ENCODE measurements at places on chromosomes 5 and 9. TPM values are rescaled to one million over a fixed set of nuclear protein-coding genes. Genes with fewer than 3 reads are reported as not detected.

EIF4E1B gene
- not detected for polyA plus RNA-seq

DNA sequence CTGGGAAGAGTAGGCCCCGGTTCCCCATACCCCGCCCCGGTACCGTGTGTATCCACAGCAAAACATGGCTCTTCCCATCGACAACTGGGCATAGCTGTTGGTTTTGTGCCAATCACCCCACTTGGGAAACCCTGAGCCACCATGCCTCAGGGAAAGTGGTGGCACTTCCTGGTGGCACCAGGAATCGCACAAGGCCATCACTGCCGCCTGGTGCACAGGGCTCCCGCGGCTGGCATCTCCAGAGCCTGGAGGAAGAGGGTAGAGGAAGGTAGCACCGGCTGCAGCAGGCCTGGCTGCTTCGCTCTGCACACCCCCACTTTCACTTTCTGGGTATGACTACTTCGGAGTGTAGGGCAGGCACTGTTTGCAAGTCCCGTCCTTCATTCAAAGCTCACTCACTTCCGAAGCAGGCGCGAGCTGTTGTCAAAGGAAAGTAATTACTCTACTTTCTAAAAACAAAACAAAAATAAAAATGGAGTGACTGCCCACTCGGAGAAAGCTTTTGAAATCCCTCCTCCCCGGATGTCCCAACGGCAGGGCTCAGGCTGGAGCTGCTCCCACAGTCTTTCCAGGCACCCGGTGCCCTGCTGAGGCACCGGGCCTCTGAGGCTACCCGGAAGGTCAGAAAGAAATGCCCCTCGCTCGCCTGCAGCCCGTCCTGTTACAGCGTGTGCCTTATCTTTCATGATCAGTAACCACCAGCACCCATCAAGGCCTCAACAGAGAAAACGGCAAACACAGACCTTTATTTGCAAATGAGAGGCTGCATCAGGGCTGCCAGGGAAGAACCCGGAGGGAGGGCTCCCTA, 2.0 kb downstream of the BRD3 start:
- no peak for DNase-seq

SPINK6 gene
- polyA plus RNA-seq: not detected

TNFSF8 gene
- 0.30 TPM for polyA plus RNA-seq

DNA sequence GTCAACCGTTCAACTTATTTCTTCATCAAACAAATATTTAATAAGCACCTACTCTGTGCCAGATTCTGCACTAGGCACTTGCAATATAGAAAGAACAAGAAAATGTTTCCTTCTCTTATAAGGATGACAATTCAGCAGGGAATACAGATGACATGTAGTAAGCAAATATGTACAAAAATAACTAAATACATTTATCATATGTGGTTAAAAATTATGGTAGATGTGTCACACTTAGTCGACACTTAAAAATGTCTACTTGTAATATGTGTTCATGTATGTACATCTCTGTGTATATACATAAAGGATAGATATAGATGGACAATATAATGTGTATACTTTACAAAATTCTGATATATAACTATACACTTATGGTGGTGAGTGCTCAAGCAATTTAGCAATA, 417.0 kb upstream of the MEF2C start:
- no peak for DNase-seq

IL4 gene
- polyA plus RNA-seq: not detected

UTP15 gene
- polyA plus RNA-seq: 12.4 TPM

DNA sequence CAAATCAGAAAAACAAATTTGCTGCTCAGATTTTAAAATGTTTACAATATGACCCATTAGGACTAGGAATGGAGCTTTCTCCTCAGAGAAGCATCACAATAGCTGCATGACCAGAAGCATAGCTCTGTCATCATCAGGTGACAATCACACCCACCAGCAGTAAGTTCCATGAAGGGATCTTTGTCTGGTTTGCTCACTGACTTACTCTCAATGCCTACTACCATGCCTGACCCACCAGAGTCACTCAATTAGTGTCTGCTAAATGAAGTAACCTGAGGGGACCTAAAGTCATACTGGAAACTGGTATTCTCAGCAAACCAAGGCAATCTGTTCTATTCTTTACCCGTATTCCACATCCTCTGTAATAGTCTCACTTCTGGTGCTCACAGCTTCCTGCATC, 7.7 kb downstream of the ERMP1 start:
- DNase-seq: no peak

DNA sequence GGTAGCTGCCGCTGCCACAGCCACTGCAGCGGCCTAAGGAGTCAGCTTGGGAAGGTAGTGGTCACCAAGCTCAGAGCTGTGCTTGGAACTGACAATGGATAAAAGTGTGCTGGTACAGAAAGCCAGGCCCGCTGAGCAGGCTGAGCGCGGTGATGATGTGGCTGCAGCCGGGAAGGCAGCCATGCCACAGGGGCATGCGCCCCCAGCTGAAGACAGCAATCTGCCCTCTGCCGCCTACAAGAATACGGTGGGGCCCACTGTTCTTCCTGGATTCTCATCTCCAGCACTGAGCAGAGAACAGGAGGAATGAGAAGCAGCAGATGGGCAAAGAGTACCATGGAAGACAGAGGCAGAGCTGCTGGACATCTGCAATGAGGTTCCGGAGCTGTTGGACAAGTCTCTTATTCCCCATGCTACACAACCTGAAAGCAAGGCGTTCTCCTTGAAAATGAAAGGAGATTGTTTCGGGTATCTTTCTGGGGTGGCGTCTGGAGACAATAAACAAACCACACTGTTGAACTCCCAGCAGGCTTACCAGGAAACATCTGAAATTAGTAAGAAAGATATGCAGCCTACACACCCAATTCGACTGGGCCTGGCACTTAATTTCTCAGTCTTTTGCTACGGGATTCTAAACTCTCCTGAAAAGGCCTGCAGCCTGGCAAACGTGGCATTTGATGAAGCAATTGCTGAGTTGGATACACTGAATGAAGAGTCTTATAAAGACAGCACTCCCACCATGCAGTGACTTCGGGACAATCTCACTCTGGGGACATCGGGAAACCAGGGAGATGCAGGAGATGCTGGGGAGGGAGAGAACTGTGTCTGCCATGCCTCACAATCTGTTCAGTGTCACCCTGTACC, 22.8 kb upstream of the ANKRD18A start:
- no peak for DNase-seq

DNA sequence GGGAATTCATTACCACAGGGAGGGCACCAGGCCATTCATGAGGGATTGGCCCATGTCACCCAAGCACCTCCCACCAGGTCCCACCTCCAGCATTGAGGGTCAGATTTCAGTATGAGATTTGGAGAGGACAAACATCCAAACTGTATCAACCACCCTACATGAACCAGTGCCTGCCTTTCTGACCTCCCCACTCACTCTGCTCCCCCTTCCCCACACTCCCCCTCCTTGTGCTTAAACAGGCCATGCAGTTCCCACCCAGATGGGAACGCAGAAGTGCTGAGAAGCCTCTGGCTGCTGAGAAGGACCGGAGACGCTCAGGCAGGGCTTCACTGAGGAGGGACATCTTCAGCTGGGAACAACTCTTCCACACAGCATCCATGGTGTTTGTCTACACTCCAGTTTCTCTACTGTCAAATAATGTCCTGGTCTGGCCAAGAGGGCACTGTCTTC, 30.0 kb upstream of the ADAMTS2 start:
- DNase-seq: no peak

DNA sequence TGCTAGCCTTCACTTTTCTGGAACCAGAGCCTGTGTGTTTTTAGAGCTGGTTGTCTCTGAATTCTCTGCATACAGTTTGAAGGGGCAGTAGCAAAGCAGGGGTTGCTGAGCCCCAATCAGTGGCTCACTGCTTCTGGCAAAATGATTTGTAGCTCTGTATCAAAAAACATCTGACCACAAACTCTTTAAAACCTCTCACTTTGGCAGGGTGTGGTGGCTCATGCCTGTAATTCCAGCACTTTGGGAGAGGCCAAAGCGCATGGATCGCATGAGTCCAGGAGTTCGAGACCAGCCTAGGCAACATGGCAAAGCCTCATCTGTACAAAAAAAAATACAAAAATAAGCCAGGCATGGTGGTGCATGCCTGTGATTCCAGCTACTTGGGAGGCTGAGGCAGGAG, 28.3 kb upstream of the APC start:
- DNase-seq: no peak

DNA sequence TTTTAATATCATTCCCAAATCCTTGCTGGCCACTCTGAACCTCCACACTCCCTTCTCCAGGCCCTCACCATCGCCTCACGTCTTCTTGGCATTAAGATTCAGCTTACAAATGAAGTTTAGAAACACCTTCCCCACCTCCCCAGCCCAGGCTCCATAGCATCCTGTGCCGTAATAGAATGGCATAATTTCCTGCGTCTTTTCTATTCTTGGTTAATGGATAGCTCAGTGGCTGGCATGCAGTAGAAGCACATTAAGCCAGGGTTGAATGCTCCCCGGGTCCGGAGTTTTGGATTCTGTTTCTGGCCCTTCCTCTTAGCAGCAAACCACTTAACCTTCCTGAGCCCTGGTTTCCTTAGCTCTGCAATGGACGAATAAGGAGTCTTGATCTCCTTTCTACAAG, 13.8 kb downstream of the WWC1 start:
- no peak for DNase-seq

- no peak for DNase-seq
Measured at GRCh38 chr9:38214432-38214831, 145.4 kb upstream of the SHB start.

- DNase-seq: no peak
Measured at GRCh38 chr5:54732108-54732507, 214.5 kb downstream of the SNX18 start.

PCDHB2 gene
- 4.5 TPM for polyA plus RNA-seq

DNA sequence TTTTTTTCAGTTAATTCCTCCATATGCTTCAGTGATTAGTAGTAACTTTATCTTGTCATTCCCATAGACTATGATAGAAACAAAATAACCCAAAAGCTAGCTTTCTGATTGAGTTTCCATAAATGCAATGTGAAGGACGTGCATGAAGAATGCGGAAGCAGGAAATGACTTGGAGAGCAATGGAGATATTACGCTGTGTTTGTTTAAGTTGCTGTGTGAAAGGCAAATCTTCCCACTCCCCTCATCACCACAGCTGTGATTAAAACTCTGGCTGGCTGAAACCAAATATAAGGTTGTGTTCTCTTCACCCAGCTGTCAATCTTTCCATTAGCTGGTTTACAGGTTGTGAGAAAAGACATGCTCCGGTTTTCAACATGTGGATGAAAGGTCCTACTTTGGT, 83.9 kb downstream of the NR2F1-AS1 start:
- no peak for DNase-seq

ANKRD18A gene
- polyA plus RNA-seq: 5.8 TPM

NR2F1-AS1 gene
- 46.5 TPM for polyA plus RNA-seq

GRCh38 chr5:3593771-3594509, 1.7 kb upstream of the IRX1 start:
- no peak for DNase-seq

FST gene
- 28.8 TPM for polyA plus RNA-seq

- no peak for DNase-seq
Measured at GRCh38 chr5:3534997-3535396, 60.6 kb upstream of the IRX1 start.

DNA sequence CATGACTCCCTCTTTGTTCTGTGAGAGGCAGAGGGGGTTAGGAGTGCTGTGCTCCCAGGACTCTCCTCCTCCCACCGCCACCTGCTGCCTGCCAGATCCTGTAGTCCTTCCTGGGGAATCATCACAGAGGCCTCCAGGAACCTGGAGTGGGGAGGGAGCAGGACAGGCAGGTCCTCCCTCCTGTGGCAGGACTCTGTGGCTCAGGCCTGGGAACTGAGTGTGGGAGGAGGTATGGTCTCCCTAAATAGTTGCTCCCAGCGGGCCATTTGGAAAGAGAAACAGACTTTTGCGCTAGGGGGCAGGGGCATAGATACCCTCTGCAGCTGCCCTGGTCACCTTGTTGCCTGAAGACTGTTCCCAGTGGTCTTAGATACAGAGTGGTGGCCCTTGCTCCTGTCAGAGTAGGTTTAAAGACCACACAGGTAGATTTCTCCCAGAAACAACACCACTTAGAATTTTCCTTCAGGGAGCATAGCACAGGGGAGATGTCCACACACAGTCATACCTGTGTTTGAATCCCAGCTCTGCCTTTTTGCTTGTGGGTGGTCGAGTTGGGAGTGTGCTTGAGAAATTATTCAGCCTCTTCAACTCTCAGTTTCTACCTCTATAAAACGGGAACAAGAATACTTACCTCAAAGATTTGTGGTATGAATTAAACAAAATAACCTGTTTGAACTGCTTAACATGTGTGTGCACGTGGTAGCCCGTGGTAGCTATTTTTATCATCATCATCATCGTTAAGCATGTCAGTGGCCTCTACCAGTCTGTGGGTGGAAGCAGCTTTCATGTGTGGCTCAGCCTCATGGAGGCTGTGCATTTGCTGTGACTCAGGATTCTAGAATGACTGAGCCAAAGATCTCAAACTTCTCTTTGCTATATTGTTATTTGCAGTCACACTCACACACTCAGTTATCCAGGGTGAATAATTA, 55.8 kb downstream of the SLC22A5 start:
- DNase-seq: no peak

TMEM171 gene
- 7.8 TPM for polyA plus RNA-seq

FOXD4L4 gene
- polyA plus RNA-seq: 0.21 TPM

- no peak for DNase-seq
Measured at GRCh38 chr9:129353697-129354336, 175.8 kb upstream of the IER5L start.

GRCh38 chr5:111261610-111262009, 37.4 kb downstream of the CAMK4 start:
- DNase-seq: no peak

DNA sequence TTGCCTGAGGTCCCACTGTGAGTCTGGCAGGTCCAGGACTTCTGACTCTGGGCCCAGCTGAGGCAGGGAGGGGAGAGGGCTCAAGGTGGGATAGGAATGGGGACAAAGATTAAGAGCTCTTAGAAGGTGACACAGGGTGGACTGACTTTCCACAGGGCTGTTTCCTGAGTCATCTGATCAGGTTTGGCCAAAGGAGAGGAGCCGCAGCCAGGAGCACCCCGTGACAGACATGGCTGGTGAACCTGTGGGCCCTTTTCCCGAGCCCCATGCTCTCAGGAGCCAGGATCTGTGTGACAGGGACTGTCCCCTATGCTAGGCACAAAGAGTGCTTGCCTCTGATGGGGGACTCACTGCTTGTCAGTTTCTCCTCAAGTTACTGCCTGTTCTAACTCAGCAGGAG, 37.8 kb downstream of the COL27A1 start:
- DNase-seq: no peak

DNA sequence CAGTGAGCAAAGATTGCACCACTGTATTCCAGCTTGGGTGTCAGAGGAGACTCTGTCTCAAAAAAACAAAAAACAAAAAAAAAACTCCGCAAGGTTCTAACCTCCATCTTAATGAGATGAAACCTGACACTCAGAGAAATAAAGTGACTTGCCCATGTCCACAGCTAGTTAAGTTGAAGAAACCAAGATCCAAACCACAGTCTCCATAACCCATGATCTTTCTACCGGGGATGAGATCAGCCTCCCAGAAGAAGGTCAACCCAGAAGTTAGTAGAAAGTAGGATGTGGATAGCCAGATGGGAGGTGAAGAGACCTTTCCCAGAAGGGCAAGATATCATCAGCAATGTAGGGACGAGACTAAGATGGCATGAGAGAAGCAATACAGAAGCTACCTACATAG, 140.4 kb upstream of the ADRA1B start:
- DNase-seq: no peak
